NCI-H187 (cell line): ENCODE measurements at places on chromosomes 12 and 14.

GRCh38 chr12:54352022-54352531 lies 12.2 kb downstream of the GPR84 start:
- peak; percentile 90 for DNase-seq

GRCh38 chr12:3303410-3304136 lies 187.4 kb upstream of the PRMT8 start:
- no peak for DNase-seq

DNA sequence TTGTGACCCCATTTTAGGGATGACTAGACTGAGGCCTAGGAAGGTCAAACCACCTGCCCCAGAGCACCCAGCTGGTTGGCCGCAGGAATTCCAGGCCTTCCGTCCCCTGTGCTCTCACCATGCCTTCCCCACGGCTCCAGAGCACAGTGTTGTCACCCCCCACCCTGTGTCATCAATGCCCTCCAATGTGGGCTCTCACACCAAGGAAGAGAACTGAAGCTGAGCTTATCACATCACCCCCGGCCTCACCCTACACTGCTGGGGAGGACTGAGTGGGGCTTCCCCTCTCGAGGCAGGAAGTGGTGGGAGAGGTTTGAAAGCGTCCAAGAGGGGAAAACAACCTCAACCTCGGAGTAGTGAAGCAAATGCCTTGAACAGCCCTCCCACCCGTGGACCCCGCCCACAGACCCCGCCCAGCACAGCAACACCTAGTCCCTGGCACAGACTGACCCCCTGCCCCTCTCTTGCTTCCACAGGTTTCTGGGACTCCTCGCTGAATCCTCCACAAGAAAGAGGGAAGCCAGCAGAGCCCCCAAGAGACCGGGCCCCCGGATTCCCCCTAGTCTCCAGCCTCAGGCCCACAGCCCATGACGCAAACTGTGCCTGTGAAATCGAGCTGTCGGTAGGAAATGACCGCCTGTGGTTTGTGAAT lies 97.2 kb downstream of the LGMN start:
- DNase-seq: no peak

- DNase-seq: no peak
Measured at GRCh38 chr12:131105351-131105735, 151.6 kb downstream of the ADGRD1 start.

GRCh38 chr12:6869049-6870021 lies 2.0 kb downstream of the TPI1 start:
- peak; percentile 46 for DNase-seq

DNA sequence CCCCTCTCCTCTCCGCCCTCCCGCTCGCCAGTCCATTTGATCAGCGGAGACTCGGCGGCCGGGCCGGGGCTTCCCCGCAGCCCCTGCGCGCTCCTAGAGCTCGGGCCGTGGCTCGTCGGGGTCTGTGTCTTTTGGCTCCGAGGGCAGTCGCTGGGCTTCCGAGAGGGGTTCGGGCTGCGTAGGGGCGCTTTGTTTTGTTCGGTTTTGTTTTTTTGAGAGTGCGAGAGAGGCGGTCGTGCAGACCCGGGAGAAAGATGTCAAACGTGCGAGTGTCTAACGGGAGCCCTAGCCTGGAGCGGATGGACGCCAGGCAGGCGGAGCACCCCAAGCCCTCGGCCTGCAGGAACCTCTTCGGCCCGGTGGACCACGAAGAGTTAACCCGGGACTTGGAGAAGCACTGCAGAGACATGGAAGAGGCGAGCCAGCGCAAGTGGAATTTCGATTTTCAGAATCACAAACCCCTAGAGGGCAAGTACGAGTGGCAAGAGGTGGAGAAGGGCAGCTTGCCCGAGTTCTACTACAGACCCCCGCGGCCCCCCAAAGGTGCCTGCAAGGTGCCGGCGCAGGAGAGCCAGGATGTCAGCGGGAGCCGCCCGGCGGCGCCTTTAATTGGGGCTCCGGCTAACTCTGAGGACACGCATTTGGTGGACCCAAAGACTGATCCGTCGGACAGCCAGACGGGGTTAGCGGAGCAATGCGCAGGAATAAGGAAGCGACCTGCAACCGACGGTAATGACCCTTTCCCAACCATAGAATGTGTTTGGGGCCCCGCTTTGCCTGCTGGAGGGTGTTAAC lies 615 bp downstream of the CDKN1B start:
- DNase-seq: no peak

GRCh38 chr12:25552681-25553080 lies 402 bp downstream of the LMNTD1 start:
- no peak for DNase-seq

GRCh38 chr14:84401631-84402030 lies 1128.3 kb upstream of the FLRT2 start:
- no peak for DNase-seq

DNA sequence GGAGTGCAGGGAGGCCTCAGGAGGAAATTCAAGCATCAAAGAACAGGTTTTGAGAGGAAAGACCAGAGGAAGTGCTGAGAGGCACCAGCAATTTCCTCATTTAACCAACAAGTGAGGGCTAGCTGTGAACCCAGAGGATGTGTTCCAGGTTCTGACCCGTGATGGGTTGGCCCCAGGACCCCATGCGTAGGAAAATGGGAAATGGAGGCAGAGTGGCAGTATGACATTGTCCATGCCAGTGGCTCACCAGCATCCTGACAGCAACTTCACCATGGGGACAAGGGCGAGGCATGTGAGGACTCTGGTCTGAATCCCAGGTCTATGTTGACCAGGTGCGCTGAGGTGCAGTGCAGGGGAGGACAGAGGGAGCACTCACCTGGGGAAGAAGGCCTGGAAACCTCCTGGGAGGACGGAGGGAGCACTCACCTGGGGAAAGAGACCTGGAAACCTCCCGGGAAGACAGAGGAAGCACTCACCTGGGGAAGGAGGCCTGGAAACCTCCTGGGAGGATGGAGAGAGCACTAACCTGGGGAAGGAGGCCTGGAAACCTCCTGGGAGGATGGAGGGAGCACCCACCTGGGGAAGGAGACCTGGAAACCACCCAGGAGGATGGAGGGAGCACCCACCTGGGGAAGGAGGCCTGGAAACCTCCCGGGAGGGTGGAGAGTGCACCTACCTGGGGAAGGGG lies 6.7 kb upstream of the CACNA2D4 start:
- no peak for DNase-seq

DNA sequence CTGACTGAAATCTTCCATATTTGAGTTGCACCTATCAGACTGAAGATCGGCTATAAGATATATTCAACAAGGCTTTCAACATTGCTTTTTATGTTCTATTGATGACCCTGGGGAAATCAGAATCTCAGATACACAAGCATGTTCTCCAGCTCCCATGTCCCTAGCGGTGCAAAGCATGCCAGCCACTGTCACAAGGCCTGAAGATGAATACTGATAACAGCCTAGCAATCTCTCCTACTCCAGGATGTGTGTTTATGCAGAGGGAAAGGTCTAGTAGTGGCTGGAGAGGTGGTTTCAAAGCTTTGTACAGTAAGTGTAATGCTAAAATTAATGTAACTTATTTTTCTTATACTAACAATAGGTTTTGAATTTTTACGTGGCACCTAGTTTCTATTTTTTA lies 64.6 kb downstream of the SOX5 start:
- no peak for DNase-seq

GRCh38 chr12:33587354-33587753 lies 147.7 kb upstream of the SYT10 start:
- DNase-seq: no peak

DNA sequence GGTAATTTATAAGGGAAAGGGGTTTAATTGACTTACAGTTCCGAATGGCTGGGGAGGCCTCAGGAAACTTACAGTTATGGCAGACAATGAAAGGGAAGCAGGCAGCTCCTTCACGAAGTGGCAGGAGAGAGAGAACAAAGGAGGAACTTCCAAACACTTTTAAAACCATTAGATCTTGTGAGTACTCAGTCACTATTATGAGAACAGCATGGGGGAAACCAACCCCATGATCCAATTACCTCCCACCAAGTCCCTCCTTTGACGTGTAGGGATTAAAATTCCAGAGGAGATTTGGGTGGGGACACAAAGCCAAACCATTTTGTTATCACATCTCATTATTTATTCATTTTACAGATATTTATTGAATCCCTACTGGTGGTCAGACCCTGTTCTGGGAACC lies 822.8 kb downstream of the GALC start:
- DNase-seq: no peak

DNA sequence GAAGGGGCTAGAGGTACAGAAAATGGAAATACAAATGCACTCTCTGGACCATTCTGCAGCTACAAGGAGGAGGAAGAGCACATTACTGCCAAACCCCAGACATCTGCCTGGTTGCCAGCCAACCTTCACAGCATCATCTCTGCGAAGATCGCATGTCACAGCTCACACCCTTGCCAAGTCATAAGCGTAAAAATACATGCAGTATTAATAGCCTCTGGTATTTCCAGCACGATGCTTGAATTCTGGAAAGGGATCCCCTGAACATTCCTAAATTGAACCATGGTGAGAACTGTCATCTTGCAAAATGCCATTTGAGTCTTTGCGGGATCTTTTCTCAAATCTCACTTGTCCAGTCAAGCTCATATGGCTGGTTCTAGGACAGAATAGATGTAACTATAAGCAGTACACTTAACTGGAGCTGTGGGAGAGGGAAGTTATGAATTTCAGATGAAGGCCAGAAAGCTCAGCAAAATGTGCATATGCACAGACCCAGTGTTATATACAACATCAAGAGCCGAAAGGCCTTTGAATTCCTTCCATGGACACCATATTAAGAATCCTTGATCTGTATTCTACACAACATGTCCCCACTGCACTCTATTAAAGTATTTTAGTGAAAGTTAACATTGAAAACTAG lies 211.6 kb downstream of the DUSP6 start:
- DNase-seq: no peak

GRCh38 chr14:39683691-39684260 lies 251.5 kb upstream of the FBXO33 start:
- no peak for DNase-seq

- no peak for DNase-seq
Measured at GRCh38 chr12:69161829-69162228, 77.5 kb upstream of the CPSF6 start.

- no peak for DNase-seq
Measured at GRCh38 chr14:69664865-69665526, 53.6 kb downstream of the SUSD6 start.

DNA sequence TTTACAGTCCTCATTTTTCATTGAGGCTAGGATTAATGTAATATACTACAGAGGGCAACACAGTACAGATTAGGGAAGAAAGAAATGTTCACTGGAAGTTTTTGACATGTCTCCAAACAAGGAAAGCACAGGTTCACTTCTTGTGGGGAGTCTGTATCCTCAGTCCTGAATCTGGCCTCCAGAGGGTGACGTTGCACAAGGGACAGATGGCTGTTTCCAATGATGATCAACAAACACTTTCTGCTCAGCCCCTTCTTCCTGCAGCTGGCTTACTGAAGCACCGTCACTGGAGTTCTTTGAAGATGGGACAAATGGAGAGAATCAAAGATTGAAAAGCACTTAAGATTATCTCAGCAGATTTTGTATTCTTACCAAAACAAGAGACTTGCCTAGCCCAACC lies 123.3 kb upstream of the OR4E1 start:
- no peak for DNase-seq

- no peak for DNase-seq
Measured at GRCh38 chr12:58288190-58288589, 346.8 kb downstream of the ATP23 start.

- DNase-seq: no peak
Measured at GRCh38 chr14:83624541-83624940, 1905.4 kb upstream of the FLRT2 start.

- DNase-seq: no peak
Measured at GRCh38 chr14:86541972-86542371, 1012.0 kb downstream of the FLRT2 start.

DNA sequence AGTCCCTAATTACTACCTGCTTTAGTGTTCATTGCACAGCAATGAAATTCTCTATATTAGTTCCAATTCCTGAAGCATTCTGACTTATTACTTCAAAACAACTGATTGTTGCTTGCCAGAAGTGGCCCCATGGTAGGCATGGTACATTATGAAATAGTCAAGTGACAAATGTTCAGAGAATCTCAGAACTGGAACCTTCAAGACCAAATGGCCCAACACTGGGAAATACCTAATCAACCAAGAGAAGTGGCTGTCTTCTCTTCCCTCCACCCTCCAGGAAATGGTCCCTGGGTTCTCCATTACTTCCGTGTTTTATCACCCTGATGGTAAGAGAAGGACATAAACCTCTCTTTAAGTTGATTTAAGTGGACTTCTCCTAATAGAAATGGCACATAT lies 49.9 kb downstream of the ITPR2 start:
- DNase-seq: no peak

- no peak for DNase-seq
Measured at GRCh38 chr14:38522724-38523123, 266.8 kb upstream of the CLEC14A start.

- DNase-seq: no peak
Measured at GRCh38 chr14:93301821-93302447, 30.9 kb downstream of the BTBD7 start.

DNA sequence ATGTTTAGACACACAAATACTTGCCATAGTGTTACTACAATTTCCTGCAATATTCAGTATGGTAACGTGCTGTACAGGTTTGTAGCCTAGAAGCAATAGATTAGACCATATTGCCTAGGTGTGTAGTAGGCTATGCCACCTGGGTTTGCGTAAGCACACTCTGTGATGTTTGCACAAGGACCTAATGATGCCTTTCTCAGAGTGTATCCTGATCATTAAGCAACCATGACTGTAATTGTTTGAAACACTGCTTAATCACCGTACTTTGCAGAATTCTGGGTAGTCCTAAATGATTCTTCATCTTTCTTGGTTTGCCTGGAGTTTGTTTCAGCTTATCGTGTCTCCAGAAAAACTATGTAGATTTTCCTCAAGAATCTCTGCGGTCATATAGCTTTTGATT lies 11.2 kb upstream of the TCP11L2 start:
- DNase-seq: no peak

- DNase-seq: no peak
Measured at GRCh38 chr12:7460375-7461259, 16.7 kb upstream of the CD163L1 start.

DNA sequence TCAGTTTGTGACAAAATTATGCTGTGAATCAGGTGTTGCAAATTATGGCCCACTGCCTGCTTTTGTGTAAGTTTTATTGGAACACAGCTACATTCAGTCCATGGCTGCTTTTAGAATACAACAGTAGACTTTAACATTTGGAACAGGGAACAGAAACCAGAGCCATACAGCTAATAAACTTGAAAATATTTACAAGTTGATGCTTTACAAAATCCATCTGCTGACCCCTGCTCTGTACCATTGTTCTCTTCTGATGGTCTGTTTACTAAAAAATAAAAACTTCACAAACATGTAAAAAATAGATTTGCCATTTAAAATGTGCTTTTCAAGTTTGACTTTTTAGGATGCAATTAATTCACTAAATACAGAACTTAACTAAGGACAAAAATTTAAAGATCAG lies 20.8 kb downstream of the PSMA3 start:
- DNase-seq: no peak

GRCh38 chr12:116172224-116172849 lies 105.2 kb downstream of the MED13L start:
- DNase-seq: no peak

GRCh38 chr12:3042826-3043225 lies 34.4 kb upstream of the TSPAN9 start:
- DNase-seq: no peak

GRCh38 chr12:65586796-65587195 lies 237.5 kb upstream of the HMGA2 start:
- DNase-seq: no peak

- no peak for DNase-seq
Measured at GRCh38 chr12:96077081-96077480, 41.7 kb upstream of the LTA4H start.
